NCI-H2107 (cell line): ENCODE measurements at places on chromosomes 7 and 10.

DNA sequence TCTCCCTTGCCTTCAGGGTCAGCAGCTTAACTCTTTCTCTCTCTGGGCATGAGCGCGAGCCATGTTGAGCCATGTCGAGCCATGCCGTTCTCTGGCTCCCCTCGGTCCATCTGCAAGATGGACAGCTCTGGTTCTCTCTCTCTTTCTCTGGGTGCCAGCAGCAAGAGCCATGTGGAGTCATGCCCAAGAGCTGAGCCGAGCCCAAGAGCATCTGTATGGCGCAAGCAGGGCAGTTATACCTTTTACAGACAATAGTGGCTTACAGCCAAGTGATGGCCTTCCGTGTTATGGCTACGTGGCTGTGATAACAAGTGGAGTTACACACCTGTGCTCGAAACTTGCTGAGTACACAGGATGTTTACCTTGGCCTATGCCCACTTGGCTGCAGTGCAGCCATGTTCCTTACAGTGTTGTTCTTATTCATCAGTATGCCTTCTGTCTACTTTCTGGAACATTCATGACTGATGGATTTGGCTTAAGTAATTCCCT lies 327.7 kb downstream of the GLRX3 start:
- DNase-seq, result no peak

- DNase-seq, result no peak
These were observed 53.2 kb downstream of the NPY start for GRCh38 chr7:24337180-24337579.

DNA sequence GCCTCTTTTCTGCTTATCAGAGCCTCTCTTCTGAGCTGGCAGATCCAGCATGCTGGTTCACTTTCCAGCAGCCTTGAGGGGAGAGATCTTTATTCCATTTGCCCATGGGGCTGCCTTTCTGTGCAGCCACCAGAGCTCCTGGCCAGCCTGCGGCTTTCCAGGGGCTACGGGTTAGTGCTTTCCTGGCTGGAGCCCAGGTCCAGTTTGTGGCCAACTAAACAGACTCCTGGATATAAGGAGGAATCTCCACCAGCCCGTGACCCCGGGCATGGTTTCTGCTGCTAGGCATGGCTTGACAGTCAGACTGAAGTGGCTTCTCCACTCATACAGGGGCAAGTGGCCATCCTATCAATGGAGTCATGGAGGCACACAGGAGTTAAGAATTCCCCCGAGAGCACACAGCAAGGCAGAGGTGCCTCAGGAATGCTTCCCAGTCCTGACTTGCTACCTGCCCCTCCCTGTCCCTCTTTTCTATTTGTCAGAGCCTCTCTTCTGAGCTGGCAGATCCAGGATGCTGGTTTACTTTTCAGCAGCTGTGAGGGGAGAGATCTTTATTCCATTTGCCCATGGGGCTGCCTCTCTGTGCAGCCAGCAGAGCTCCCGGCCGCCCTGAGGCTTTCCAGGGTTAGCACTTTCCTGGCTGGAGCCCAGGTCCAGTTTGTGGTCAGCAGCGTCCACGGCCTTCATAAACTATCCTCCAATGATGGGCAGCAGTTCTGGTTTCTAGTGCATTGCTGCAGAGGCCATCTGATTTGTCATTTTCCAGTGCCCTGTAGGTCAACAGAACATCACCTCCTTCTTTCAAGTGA lies 35.9 kb downstream of the TSPAN15 start:
- DNase-seq, result no peak

DNA sequence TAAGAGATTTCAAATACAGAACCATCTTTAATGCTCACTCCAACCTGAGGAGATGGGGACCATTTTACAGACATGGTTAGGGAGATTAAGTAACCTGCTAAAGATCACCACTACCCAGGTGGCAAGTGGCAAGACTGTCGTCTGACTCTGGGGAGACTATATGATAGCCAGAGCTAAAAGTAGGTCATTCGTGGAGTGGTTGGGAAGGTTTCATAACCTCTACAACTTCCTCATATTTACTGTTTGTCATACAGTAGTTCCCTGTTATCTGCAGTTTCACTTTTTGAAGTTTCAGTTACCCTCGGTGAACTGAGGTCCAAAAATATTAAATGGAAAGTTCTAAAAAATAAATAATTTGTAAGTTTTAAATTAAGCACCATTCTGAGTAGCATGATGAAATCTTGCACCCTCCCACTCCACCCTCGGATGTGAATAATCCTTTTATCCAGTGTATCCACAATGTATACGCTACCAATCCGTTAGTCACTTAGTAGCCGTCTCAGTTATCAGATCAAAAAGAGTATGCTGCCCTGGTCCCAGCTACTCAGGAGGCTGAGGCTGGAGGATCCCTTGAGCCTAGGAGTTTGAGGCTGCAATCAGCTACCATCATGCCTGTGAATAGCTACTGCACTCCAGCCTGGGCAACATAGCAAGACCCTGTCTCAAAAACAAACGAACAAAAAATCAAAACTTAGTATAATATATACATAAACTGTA lies 14.9 kb upstream of the LGI1 start:
- no peak for DNase-seq

DNA sequence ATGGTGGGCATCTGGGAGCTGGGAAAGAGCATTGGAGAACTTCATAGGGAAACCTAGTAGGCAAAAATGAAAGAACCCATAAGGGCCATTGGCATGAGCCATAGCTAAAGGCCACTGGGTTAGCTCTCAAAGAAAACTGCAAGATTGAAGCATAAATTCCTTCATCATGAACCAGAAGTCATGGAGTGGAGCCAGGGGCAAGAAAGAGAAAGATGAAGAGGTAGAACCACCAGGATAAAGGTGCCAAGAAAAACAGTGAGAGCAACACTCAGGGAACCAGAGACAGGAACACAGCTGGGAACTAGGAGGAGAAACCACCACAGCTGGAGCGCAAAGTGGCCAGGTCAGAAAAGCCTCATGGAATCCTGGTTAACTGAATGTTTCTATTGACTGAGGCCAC lies 11.5 kb upstream of the SGMS1 start:
- no peak for DNase-seq
